Fibroblast of skin of back (primary cell): ENCODE measurements at places on chromosomes 12 and 14.

DNA sequence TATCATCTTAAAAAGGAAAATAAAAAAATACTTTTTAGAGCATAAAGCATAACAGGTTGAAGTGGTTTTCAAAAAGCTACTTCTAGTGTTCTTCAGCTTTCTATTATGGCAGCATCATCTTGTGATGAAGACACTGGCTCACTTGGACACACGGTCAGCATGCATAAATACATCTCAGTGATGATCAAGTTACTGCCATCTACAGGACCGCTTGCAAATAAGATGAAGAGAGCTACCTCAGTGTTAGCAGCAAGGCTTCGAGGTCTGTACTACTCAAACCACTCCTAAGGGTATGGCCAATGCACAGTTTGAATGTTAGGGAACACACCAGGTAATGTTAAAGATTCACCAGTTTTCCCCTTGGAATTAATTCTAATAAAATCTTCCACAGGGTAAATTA lies 58.8 kb downstream of the GALC start:
- DNase-seq: no peak

DNA sequence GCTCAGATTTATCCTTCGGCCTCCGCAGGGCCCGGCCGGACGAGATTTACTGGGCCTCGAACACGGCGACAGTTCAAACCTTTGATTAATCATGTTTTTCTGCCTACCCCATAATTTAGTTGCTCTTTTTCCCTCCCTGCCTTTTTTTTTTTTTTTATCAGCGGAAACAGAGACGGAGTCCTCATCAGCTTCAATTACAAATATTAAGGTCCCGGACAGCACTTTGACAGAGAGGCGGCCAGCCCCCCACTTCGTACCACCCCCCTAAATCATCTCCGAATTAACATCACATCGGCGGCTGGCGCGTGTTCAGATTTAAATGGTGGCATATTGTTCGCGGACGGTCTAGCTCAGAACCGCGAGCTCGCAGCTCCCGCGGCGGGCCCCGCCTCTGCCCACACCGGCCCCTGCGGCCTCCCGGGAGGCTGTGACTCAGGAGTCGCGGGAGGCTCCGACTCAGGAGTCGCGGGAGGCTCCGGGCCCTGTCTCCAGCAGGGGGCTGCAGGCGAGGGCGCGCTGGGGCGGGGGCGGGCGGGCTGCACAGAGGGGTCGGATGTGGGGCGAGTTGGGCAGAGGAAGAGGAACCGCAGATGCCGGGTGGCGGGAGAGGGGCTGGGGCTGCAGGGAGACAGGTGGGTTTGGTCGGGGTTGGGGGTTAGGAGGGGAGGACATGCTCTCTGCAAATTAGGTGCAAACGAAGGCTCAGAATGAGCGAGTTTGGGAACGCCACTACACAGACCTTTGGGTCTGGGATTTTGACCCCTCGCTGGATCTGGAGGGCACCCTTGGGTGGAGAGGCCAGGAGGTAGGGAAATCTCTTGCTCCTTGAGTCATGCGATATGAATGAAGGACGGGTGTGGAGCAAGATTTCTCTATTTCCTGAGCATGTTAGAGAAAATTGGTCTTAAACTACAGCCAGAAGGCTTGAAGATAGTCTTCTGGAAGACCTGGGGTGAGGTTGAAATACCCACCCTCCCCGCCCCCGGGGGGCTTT lies 19.6 kb upstream of the ATP5MC2 start:
- peak; percentile 73 for DNase-seq

GRCh38 chr14:61701946-61702345 lies 6.6 kb downstream of the HIF1A start:
- DNase-seq: no peak

DNA sequence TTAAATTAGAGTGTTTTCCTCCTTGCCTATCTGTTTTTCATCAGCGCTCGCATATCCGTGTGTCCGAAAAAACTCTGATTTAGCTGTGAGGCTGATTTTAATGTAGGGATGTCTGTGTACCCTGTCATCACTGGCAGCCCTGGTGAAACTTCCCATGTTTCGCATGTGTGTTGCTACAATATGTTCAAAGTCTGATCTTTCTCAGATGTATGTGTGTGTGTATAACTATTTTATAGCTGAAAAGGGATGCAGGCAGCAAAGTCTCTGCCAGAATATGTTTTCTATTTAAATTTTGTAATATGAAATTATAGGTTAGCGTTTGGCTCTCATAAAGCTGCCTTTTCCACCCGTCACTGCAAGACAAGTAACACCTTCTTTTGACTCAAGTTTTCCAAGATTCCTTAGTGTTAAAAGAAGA lies 154.8 kb downstream of the TMTC2 start:
- DNase-seq: no peak

DNA sequence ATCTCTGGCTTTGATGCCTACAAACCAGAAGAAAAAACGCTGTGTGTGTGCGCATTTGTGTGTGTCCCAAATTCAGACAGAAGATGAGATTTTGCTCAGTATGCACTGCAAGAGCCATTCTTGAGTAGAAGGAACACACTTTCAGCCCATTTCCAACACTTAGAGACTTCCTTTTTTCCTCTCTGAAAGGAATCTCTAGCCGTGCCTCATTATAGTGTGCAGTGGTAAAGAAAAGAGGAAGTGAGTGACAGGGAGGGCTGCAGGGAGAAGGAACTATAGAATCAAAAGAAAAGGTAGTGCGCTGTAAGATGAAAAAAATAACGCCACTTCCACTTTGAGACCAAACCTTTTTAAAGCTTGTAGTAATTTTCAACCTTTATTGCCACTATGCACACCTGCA lies 1400.9 kb upstream of the FLRT2 start:
- DNase-seq: no peak

DNA sequence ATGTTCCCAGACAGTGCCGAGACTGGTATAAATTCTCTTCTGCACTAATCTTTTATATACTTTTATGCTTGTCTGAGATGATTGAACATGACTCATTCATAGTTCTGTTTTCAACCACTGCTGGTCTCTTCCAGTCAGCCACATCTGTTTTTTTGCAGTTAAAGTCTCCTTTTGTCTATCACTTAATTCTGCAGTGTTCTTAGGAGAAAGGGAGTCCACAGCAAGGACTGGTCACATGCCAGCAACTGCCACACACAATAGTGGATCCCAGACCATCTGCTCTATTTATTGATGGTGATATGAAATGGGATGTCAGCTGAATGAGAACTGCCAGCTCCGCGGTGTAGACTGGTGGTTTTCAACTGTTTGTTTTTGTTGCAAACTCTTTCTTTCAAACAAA lies 379.8 kb downstream of the MED13L start:
- no peak for DNase-seq

DNA sequence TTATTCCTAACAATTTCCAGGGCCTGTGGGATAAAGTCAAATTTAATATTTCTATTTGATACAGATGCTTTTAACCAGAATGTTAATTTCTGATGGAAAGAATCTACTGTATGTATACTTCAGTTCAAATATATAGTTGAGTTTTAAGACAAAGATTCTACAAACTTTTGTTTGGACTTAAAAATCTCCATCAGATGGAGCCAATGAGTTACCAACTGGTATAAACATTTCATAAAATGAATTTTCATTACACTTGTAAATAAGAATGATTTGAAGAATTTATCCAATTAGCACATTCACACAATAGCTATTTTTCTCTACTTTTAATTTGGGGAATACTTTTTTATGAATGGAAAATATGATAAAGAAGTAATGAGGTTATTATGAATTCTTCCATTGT lies 425.2 kb upstream of the MIS18BP1 start:
- no peak for DNase-seq

- no peak for DNase-seq
These were observed 18.6 kb upstream of the TMEM106C start for GRCh38 chr12:47944685-47945340.

DNA sequence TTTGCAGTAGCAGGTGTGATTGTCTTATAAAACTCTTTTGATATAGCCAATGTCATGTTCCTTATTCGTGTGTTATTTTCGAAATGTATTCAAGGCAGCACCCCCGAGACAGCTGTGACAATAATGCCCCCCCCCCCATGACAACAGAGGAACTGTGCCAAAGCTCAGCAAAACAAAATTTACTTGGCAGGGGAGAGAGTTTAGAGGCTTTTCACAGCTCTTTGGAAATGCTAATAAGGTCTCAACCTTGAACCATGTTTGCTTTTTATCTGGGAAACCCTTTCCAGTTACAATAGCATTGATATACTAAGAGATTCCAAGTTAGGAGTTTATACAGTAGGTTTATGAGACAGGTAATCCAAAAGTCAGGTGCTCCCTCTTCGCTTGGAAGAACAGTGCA lies 56.4 kb upstream of the USP44 start:
- no peak for DNase-seq

GRCh38 chr12:10132850-10133370 lies 2.9 kb upstream of the CLEC7A start:
- DNase-seq: no peak

DNA sequence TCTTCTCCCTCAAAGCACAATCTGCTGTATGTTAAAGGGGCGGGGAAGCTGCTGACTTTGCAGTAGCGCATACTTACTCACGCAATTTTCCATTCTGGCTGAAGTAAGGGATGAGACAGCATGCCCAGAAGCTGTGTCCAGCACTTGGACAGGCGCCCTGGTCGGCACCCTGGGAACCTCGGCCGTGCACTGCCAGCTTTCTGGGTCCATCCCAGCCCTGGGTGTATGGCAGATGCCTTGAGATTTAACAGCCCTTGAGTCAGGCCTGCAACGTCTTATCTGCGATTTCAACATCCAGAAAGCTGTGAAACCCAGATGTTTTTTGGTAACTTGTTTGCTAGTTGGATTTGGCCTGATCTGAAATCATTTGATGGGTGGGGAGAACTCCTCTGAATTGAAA lies 16.1 kb downstream of the EML1 start:
- DNase-seq: peak; percentile 49

GRCh38 chr12:6533653-6533922 lies 729 bp upstream of the GAPDH start:
- DNase-seq: no peak

- DNase-seq: no peak
These were observed 9.4 kb upstream of the COCH start for GRCh38 chr14:30864934-30865333.

GRCh38 chr12:4268329-4269181 lies 5.0 kb upstream of the CCND2 start:
- DNase-seq: no peak

GRCh38 chr12:102059343-102059742 lies 2.4 kb downstream of the WASHC3 start:
- DNase-seq: no peak
